ENCODE measurements at places on chromosomes 7 and 10.
A peak's percentile ranks its signal among the peaks of the same experiment; 100 is the strongest.

DNA sequence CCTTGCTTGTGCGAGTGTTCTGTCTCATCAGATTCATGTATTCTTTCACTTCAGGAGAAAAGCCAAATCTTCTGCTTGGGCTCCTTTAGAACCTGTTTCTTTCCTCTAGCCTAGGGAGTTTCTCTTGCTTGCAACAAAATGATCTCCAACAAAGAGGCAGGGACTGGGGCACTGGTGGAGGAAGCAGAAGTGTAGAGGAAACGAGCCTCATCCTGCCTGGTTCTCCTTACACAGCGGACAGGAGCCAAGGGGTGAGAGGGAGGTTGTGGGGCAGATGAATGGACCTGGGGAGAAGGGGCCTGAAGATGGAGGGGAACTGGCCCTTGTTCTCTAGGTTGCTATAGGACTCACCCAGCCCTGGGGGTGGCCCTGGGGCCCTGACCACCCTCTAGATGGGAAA, 141.1 kb downstream of the PKD1L1 start:
- DNase-seq, result no peak

DNA sequence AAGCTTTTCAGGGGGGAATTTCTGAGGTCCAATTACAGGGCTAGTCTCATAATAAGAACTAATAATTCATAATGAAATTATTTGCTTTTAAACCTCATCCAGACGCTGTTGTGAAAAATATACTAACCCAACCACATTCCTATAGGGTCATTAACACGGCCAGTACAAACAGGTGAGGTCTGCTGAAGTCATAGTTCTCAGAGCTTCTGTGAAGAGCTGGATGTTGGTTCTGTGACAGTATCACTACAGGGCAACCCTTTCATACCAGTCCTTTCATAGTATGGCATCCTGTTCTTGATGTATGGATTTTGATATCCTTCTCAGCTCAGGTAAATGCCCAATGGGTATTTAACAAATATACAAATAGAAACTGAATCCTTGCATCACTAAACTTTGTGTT, 62.3 kb upstream of the FAM133B start:
- DNase-seq, result no peak

- DNase-seq, result no peak
Observed at GRCh38 chr10:86176850-86177536, 189.6 kb downstream of the GRID1 start.

- peak; percentile 39 for DNase-seq
Observed at GRCh38 chr7:86926732-86927131, 132.7 kb downstream of the ELAPOR2 start.

GRCh38 chr10:16907687-16908086, 90.5 kb upstream of the RSU1 start:
- no peak for DNase-seq
